Natural killer cell (primary cell): ENCODE measurements at places on chromosomes 16 and 17. TPM values are rescaled to one million over a fixed set of nuclear protein-coding genes. Genes with fewer than 3 reads are reported as not detected.

DNA sequence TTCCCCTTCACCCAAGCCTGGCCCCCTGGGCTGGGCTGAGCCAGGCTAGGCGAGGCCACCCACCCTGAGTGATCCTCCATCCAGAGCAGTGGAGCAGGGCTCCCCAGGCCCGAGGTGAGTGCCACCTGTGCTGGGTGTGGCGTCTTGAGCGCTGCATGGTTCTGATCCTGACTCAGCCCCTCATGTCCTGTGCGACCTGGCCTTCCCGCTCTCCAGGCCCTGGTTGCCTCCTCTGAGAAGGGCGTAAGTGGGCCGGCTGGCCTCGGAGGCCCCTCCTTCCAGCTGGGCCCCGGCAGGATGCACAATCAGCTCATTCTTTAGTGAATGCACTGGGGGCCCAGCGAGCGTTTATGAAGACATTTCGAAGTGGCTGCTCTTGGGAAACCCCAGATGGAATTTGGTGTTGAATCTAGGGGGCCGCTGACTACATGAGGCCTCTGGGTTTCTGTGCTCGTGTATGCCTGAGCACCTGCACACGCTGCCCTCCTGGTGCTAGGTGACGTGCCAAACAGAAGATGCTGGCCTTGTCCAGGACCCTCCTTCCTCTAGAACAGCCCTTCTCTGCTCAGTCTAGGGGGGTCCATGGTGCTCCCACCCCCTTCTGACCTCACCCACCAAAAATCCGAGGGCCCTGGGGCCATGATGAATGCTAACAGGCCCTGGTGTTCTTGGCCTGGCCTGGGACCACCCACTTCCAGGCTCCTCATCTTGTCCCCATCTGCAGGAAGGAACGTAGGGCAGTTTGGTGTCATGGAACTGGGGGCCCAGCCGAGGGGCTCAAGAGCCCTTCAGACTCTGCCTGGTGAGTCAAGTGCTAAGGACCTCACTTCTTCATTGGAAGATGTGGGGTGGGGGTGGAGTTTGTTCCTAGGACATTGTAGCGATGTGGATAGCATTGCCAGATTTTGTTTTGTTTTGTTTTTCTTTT is 3.6 kb upstream of the TMEM92 start:
- no peaks in the 10 kb centered on the region for H3K36me3 ChIP-seq
- H3K27me3 ChIP-seq: peaks cover 11% of the 10 kb centered on the region
- DNase-seq: no peak
- no peak overlapping the region for H3K27ac ChIP-seq
- H3K4me3 ChIP-seq: no peak overlapping the region

DNA sequence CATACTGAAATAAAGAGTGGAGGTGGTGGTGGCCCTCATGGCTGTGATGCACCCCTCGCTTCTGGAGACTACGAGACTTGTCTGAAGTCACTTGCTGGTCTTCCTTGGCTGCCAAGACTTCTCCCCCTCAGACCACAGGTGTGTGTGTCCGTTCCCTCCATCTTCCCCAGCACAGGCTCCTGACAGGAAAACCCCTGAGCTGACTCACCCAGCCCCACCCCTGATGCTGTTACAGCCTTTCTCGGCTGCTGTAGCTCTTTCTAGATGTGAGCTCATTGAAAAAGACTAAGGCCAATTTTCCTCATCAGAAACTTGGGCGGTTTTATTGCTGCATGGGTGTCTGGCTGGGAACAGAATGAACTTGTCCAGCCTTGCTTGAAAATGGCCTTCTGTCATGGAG is 296.9 kb downstream of the TMEM114 start:
- no peaks in the 10 kb centered on the region for H3K4me1 ChIP-seq
- DNase-seq: no peak
- H3K4me3 ChIP-seq: no peak overlapping the region

Gene KRT40
- total RNA-seq: not detected

- no peaks in the 10 kb centered on the region for H3K27me3 ChIP-seq
- peaks cover 20% of the 10 kb centered on the region for H3K4me1 ChIP-seq
- H3K4me3 ChIP-seq: no peak overlapping the region
- no peak for DNase-seq
- no peaks in the 10 kb centered on the region for H3K36me3 ChIP-seq
These were observed 299.7 kb upstream of the FOXF1 start for GRCh38 chr16:86210403-86211193.

DNA sequence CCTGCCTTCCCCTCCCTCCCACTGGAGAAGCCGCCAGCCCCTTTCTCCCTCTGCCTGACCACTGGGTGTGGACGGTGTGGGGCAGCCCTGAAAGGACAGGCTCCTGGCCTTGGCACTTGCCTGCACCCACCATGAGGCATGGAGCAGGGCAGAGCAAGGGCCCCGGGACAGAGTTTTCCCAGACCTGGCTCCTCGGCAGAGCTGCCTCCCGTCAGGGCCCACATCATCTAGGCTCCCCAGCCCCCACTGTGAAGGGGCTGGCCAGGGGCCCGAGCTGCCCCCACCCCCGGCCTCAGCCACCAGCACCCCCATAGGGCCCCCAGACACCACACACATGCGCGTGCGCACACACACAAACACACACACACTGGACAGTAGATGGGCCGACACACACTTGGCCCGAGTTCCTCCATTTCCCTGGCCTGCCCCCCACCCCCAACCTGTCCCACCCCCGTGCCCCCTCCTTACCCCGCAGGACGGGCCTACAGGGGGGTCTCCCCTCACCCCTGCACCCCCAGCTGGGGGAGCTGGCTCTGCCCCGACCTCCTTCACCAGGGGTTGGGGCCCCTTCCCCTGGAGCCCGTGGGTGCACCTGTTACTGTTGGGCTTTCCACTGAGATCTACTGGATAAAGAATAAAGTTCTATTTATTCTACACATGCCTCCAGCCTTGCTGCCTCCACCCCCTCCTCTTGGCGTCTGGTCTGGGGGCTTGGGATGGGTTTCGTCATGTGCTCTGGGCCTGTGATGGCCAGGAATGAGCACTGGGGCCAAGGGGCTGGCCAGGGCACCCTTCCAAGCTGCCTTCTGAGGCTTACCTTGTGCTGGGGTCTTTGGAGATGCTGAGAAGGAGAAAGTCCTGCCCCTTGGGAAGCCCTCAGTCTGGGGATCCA is 7.3 kb downstream of the GJD3 start:
- H3K27me3 ChIP-seq: peaks cover 2% of the 10 kb centered on the region
- DNase-seq: no peak
- H3K4me3 ChIP-seq: no peak overlapping the region

DNA sequence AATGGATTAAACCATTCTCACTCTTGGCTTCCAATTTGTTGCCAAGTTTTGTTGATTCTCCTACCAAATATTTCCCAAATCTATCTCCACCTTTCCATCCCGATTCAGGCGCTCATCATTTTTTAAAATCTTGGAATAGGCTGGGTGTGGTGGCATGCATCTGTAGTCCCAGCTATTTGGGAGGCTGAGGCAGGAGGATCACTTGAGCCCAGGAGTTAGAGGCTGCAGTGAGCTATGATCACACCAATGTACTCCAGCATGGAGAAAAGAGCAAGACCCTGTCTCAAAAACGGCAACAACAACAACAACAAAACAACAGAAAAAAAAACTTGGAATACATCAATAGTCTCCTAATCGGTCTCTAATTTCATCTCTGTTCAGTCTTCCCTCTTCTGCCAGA is 902 bp upstream of the NKIRAS2 start:
- no peak for DNase-seq
- H3K36me3 ChIP-seq: peaks cover 15% of the 10 kb centered on the region
- no peak overlapping the region for H3K4me3 ChIP-seq
- peaks cover 52% of the 10 kb centered on the region for H3K4me1 ChIP-seq

Gene SCIMP
- total RNA-seq: 8.0 TPM

GRCh38 chr17:299546-299945 is 53.1 kb downstream of the RPH3AL start:
- no peaks in the 10 kb centered on the region for H3K4me1 ChIP-seq
- no peak overlapping the region for H3K4me3 ChIP-seq

- no peak overlapping the region for H3K27ac ChIP-seq
- H3K27me3 ChIP-seq: no peaks in the 10 kb centered on the region
- H3K4me3 ChIP-seq: no peak overlapping the region
- H3K36me3 ChIP-seq: no peaks in the 10 kb centered on the region
- no peak for DNase-seq
- no peaks in the 10 kb centered on the region for H3K4me1 ChIP-seq
These were observed 15.9 kb downstream of the SHISA6 start for GRCh38 chr17:11256877-11257276.

DNA sequence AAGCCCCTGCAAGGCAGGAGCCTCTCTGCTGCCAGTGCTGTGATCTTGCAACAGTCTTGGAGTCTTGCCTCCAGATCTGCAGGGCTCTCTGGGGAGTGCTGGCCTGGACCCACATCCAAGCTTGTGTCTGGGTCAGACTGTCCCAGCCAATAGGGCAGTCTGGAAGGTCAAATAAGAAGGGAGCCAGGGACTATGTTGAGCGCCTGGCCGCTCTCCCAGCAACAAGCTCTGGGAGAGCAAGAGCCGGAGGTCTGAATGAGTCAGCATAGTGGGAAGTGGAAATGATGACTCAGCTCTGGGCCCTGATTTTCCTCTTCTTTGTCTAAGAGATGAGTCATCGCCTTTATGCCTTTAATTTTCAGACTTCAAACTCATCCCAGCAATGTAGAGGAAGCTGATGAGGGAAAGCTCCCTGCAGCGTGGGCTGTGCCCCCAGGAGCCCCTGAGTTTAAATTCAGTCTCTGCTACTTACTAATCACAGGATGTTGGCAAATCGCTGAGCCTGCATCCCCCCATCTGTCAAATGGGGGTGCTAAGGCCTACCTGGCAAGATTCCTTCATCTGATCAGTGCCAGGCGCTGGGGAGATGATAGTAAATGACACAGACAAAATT is 43.6 kb upstream of the HAPSTR1 start:
- H3K27me3 ChIP-seq: no peaks in the 10 kb centered on the region
- no peak overlapping the region for H3K27ac ChIP-seq
- H3K36me3 ChIP-seq: no peaks in the 10 kb centered on the region
- no peaks in the 10 kb centered on the region for H3K4me1 ChIP-seq

Gene DLX3
- not detected for total RNA-seq

Gene ITGB3
- 11.6 TPM for total RNA-seq

- no peak overlapping the region for H3K27ac ChIP-seq
- H3K27me3 ChIP-seq: no peaks in the 10 kb centered on the region
- no peaks in the 10 kb centered on the region for H3K36me3 ChIP-seq
- H3K4me3 ChIP-seq: no peak overlapping the region
These were observed 146.1 kb upstream of the HSBP1 start for GRCh38 chr16:83661656-83662055.

Gene FBXO39
- total RNA-seq: 0.72 TPM

- DNase-seq: no peak
- no peaks in the 10 kb centered on the region for H3K36me3 ChIP-seq
- no peaks in the 10 kb centered on the region for H3K4me1 ChIP-seq
- no peaks in the 10 kb centered on the region for H3K27me3 ChIP-seq
These were observed 258.8 kb upstream of the CDH5 start for GRCh38 chr16:66107661-66108060.

DNA sequence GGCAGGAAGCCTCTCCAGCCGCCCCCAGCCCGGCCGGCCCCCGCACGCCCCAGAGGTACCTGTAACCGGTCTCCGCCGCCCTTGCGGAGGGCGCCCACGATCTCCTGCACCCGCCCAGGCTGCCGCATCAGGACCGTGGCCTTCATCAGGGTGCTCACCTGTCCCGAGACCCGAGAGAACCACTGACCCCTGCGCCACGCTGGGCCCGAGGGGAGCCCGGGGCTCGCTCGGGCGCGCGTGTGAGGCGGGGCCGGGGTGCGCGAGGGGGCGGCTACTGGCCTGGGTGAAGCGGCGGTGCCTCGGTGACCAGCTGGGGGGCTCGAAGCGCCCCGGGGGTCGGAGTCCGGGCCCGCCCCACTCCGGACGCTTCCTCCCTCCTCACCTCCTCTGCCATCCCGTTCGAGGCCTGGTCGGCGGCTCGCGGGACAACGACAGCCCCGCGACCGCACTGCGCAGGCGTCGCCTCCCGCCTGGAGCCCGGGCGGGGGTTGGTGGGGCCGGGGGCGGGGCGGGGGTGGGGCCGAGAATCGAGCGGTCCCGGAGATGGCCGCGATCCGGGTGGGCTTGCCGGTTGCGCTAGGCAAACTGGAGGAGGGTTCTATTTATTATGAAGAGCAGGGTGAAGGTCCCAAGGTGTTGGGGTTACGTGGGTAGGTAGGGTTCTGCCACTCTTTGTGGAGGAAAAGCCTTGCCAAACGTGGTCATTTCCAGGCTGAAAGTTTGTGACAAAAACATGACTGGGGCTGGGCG is at the start of gene NT5C3B:
Gene NT5C3B, minus strand, starts transcription at position 433 of the 750 bp plus-strand sequence. Its CDS starts 39 bp downstream, at position 394.
- H3K27ac ChIP-seq: no peak within 1 kb of the TSS
- peak; percentile 35 for DNase-seq
- H3K4me3 ChIP-seq: peak within 1 kb of the TSS; percentile 70
- H3K4me1 ChIP-seq: peaks cover 14% of the 10 kb centered on the region

DNA sequence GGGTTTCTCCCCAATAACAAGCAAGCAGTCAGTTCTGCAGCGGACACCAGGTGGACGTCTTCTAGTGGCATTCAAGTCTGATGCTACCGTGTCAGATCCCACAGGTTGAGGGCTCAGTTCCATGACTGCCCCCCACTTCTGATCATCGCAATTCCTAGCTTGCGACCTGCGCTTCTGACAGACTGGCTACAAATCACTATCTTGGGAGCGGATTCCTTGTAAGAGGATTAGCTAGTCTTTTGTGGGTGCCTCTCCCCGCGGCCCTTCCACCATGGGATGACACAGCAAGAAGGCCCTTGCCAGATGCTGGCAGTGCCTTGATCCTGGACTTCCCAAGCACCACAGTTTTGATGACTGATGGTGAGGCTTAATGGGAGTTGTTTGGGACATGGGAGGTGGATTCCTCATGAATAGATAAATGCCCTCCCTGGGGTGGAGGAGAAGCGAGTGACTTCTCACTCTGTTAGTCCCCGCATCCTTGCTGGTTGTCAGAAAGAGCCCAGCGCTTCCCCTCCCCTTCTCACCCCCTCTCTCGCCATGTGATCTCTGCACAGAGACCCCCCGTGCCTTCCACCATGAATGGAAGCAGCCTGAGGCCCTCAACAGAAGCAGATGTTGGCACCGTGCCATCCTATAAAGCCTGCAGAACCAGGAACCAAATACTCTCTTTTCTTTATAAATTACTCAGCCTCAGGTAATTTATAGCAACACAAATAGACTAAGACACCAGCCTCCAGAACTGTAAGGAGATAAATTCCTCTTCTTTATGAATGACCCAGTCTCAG is 19.1 kb downstream of the CDIP1 start:
- peaks cover 5% of the 10 kb centered on the region for H3K36me3 ChIP-seq
- DNase-seq: no peak
- no peaks in the 10 kb centered on the region for H3K27me3 ChIP-seq
- H3K4me3 ChIP-seq: no peak overlapping the region

DNA sequence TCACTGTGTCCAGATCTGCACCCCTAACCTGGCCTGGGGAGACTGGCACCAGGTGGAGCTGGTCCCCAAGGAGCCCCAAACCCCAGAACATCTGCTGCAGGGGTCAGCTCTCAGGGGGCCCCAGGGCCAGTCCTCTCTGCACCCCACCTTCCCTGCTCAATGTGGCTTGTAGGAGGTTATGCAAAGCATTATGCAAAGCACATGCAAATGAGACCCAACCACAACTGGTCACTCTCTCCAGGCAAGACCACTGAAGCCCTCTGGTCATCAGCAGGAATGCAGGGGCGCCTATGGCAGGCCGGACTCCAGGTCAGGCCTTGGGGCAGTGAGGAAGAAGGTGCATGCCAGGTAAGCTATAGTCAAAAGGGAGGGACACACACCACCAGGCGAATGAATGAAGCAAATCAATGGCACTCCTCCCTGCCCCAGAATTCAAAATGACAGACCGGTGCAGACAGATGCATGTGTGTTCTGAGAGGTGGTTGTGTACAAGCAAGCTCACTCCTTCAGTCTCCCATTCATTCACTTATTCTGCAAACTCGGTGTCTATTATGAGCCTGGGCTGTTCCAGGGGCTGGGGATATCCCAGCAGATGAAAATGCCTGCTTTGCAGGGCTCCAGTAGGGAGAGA is 48.0 kb downstream of the TMEM235 start:
- H3K27me3 ChIP-seq: no peaks in the 10 kb centered on the region
- DNase-seq: no peak
- H3K4me3 ChIP-seq: no peak overlapping the region
